Fibroblast of lung (primary cell): ENCODE measurements at places on chromosomes 3 and 15.
A peak's percentile ranks its signal among the peaks of the same experiment; 100 is the strongest.

DNA sequence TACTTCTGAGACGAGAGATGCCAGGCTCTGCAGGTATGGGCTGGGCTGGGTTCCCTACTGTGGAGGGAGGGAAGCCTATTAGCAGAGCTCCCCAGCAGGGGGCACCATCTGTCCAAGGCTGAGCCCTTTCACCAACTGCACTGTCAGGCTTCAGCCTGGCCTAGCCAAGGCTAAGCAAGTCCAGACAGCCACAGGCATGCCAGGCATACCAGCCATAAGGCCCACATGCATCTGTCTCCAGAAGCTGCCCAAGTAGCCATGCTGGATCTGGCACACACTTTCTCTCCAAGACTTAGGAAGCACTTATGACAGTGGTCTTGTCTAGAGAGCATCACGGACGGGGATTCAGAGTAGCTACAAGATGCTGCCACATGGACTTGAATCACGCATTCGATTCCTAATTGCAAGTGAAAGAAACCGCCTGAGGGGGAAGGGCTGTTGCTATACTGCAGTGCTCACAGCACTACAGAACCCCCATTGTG is 28.3 kb downstream of the RUVBL1 start:
- DNase-seq, result peak; percentile 83

GRCh38 chr3:190088890-190089289 is 31.8 kb downstream of the P3H2 start:
- DNase-seq, result peak; percentile 71

- DNase-seq, result peak; percentile 29
These were observed 110.8 kb upstream of the ATP11B start for GRCh38 chr3:182682263-182683241.

GRCh38 chr3:194755671-194756459 is 70.2 kb downstream of the FAM43A start:
- no peak for DNase-seq

- DNase-seq, result peak; percentile 95
These were observed at the start of gene C3orf38 for GRCh38 chr3:88149509-88150362. Gene C3orf38 (plus strand): TSS chr3:88149959. CDS start chr3:88150053, 94 bp downstream.

- no peak for DNase-seq
These were observed 84.9 kb upstream of the POU1F1 start for GRCh38 chr3:87361271-87361670.

GRCh38 chr15:68335251-68335650 is 57.7 kb downstream of the FEM1B start:
- peak; percentile 23 for DNase-seq

DNA sequence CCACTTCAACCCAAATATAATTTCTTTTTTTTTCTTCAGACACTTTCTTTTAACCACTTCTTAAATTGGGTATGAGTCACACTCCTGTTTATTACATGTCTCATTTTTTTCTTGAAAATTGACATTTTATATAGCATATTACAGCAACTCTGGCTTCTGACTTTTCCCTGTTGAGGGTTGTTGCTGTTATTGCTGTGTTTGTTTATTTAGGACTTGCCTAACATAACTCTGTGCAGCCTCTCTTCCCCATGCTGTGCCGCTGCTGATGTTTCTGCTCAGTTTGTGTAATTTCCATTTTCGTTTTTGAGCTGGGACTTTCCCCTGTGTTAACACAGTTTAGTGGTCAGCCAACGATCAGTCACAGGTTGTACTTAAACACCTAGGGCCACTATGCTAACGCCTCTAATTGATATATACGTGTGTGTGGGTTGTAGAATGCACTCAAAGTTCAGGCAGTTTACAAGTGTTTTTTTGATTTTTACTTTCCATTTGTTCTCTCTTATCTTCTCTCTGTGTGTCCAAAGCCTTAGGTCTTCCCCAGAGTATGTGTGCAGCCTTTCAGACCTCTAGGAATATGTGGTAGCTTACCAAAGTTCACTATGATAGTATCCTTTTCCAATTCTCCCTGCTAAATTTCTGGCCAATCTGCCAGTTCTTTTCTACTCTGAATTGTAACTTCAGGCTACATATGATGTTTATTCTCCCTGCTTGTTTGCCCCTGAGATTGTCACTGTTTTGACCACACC is 337.2 kb downstream of the ZBTB20 start:
- DNase-seq, result peak; percentile 8
